GM12892 (cell line): ENCODE measurements at places on chromosomes 6 and 20.

DNA sequence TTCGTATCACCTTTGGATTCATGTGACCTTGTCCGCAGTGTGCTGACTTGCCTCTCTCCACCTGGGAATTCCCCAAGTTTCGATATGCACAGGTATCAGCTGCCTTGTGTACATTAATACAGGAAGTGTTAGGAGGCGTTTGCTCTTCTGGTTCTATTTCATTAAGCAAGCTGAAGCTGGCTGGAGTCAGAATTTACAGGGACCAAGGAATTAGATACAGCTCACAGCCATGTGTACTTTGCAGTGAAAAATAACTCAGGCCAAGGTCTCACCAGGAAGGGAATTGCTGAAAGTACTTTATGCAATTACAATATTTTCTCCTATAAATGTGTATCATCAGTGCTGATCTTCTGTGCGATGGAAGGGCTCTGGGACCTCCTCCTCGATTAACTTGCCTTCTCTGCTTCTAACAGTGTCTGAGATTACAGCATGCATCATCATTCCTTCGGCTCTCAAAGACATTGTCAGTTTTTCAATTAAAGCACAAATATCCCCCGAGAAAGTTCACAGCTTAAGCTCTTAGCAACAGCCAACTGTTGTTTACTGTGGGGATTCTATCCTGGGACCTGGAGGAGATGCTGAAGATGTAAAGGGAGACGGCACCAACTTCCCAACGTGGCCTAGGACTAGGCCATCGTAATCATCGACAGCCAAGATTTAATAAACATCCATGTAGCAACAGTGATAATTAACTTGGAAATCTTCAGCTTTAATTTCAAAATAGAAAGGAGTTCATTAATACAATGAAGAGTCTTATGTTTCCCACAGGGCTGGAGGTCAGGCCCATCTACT, 13.8 kb upstream of the TIAM2 start:
- no peak for DNase-seq

GRCh38 chr6:84743616-84744015, 20.8 kb downstream of the TBX18 start:
- DNase-seq: no peak

GRCh38 chr20:14580418-14581074, 243.1 kb upstream of the FLRT3 start:
- no peak for DNase-seq

DNA sequence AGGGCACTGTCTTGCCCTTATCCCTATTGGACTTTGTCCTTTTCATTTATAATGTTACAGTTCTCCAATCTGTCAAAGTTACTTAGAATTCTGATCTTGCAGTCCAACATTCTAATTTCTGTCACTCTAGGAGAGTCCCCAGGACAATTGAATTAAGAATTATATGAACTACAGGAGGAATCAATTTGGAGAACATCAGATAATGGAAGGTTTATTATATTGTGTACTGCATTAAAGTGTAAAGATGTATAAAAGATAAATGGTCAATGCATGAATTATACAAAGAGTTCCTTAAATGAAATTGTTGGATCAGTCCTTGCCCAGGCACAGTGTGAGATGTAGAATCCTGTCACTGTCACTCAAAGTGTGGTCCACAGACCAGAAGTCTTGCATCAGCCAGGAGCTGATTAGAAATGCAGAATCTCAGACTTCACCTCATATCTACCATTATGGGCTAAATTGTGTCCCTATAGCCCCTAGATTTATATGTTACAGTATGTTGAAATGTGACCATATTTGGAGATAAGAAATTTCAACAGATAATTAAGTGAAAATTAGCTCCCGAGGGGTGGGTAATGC, 145.5 kb downstream of the BTBD3 start:
- DNase-seq: no peak

- no peak for DNase-seq
Measured at GRCh38 chr6:4935975-4936680, 67.7 kb downstream of the RPP40 start.

DNA sequence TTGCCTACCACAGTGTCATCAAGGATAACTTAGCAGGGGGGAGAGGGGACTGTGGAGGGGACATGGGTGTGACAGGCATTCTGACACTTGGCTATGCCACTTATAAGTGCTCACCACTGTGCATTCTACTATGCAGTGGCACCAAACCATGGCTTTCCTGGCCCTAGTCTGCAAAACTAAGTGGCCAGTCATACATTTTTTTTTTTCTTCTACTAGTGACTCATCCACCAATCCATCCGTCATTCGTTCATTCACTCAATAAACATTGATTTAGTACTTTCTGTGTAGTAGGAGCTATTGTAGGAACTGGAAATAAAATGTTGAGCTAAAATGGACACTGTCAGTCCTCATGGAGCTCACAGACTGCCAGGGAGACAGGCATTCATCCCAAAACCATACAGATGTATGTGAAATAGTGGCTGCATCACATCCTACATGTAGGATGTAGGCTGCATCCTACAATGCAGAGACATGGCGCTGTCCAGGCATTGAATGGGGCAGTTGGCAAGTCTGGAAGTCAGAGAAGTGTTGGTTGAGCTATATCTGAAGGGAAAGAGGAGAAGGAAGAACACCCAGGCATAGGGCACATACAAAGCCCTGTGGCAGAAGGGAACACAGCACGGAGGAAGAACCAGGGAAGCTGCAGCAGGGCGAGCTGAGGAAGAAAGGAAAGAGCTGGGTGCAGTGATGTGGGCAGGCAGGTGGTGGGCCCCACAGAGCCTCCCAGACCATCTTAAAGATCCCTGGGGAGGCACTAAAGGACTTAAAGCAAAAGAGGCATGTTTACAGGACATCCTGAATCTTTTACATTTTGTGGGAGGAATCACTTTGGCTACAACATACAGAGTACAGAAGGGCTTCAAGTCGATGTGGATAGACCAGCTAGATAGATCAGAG, 224.4 kb downstream of the UST start:
- DNase-seq: no peak

GRCh38 chr20:58892141-58892931, 39.8 kb downstream of the GNAS start:
- peak; percentile 70 for DNase-seq

GRCh38 chr20:16222859-16223411, 350.3 kb downstream of the KIF16B start:
- DNase-seq: no peak

DNA sequence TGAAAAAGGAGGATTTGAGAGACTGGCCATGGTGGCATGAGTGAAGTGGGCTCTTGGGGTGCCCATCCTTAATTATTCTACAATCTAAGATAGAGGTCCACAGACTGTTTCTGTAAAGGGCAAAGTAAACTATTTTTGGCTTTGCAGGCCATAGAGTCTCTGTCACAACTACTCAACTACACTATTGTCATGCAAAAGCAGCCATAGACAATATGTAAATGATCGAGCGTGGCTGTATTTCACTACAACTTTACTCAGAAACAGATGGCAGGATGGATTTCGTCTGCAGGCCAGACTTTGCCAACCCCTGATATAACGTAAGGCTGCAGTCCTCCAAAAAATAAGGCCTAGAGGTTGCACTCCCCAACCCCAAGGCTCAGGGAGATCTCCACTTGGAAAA, 58.2 kb upstream of the NAA20 start:
- no peak for DNase-seq

GRCh38 chr20:48908656-48909319, 12.7 kb upstream of the ARFGEF2 start:
- no peak for DNase-seq

DNA sequence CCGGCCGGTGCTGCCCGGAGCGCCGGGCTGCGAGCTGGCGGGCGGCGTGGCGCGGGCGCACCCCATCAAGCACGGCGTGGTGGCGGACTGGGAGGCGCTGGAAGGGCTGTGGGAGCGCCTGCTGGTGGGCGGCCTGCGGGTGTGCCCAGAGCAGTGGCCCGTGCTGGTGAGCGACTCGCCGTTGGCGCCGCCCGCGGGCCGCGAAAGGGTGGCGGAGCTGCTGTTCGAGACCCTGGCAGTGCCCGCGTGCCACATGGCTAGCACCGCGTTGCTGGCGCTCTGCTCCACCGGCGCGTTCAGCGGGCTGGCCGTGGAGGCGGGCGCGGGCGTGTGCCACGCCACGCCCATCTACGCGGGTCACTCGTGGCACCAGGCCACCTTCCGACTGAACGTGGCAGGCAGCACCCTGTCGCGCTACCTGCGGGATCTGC, 517 bp downstream of the ACTL10 start:
- DNase-seq: peak; percentile 50

- DNase-seq: no peak
Measured at GRCh38 chr6:108953681-108954080, 105.5 kb downstream of the ARMC2 start.

- no peak for DNase-seq
Measured at GRCh38 chr20:17523326-17523725, 7.9 kb downstream of the BFSP1 start.

DNA sequence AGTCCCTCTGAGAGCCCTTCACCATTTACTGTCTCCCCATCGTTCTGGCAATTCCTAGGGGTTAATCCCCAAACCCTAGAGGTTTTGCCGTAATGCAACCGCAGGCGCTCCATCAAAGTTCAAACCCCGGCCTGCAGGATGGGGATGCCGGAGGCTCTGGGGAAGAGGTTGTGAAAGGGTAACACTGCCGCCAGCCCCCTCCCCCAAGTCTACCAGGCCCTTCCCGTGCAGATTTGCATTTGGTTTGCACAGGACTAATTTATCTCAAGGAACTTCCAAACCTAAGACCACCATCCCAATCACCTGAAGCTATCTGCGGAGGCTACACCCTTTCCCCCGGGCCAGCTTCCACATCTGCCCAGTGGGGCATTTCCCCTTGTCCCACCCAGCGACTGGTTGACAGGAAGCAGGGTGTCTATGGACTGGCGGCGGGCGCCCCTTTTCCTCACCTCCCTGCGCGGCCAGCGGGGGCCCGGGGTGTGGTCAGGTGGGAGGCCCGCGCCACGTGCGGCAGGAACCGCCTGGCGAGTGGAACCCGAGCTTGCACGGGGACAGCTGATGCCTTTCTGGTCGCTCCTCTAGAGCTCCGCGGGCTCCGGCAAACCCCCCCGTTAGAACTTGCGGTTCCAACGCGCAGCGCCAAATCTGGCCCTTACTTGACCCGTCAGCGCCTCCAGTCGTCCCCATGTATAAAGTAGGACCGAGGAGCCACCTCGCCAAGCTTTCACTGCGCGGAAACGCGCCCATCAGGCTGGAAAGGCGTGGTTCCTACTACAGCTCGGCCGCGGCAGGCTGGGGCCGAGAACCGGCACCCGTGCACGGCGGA, 9.4 kb upstream of the SLC4A11 start:
- DNase-seq: no peak

GRCh38 chr6:143675382-143675900, 2.3 kb upstream of the PHACTR2 start:
- DNase-seq: no peak

DNA sequence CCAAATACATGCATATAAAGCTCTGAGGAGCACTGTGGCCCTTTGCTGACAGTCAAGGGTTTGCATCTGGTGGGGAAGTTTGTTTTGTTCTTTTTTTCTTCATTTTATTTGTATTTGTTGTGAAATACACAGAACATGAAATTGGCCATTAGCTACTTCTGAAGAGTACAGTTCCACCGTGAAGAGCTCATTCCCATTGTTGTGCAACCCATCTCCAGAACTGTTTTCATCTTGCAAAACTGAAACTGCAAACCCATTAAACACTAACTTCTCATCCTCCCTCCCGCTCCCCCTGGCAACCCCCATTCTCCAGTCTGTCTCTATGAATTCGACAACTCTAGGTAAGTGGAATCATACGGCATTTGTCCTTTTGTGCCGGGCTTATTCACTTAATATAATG, 231.3 kb downstream of the TFAP2C start:
- DNase-seq: no peak

GRCh38 chr6:166467436-166468000, 84.8 kb upstream of the MPC1 start:
- DNase-seq: no peak

DNA sequence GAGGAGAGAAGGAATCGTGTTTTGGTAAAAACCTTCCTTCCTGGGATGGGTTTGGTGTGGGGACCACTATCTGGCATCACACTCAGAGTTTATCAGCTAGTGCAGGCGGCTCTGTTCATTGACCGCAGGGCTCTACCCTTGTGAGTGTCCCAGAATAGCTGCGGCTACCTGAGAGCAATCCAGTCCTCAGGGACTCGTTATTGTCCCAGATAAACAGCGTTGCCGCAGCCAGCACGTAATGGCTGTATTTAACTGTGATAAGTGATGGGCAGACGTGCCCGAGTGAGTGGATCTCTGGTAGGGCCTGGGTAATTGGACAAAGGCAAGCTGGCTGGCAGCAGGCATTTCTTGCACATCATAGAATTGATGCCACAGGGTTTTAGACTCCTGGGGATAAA, 163.3 kb downstream of the SOBP start:
- DNase-seq: no peak

DNA sequence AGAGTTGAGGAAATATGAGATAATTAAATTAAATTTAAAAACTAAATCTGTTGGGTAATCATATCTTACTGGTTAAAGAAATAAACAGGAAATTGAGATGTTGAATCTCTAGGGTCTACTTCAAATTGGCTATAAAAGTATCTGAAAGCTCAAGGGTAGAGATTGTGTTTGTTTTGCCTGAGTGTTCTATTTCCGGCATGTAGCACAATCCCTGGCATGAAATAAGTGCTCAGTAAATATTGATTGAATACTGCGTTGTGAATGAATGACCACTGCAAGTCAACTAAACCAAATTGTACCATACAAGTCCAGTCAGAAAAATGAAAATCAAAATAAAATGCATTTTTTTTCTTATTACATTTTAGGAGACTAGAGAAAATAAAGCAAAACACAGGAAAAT, 709.8 kb downstream of the EPM2A start:
- DNase-seq: no peak

DNA sequence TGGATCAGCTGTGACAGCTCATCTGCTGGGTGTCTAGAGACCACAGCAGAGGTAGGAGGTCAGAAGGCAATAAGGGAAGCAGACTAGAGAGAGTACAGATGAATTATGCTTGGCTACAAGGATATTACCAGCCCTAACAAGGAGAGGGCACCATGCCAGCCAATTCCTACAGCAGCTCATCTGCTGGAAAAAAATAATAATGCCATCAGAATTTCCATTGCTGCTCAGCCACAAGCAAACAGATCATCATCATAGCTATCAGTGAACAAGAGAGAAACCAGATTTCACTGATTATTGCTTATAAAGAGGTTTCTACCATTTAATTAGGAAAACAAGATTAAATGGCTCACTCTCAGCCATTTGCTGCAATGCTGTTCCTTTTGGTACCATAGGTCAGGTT, 66.5 kb downstream of the PSMG4 start:
- DNase-seq: no peak

DNA sequence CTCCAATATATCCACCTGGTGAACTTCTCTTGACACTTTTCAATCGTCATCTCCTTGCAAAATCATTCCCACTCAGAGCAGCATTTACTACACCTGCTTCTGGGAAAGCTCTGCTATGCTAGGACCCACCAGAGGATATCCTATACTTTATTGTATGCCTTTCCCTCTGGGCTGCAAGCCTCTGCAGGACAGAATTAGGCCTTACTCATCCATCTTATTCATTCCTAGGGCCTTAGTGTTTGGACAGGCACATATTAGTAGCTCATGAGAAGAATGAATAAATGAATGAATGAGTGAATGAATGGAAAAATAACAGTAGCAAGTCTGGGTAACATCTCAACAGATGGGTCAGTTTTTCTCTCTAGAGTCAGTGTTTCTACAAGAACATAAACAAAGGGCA, 216.1 kb downstream of the MAFB start:
- DNase-seq: no peak

GRCh38 chr6:157089851-157090250, 233.5 kb downstream of the TMEM242 start:
- no peak for DNase-seq
